Cortex of kidney (tissue), 1 donor: ENCODE measurements at places on chromosomes 1 and 21.

DNA sequence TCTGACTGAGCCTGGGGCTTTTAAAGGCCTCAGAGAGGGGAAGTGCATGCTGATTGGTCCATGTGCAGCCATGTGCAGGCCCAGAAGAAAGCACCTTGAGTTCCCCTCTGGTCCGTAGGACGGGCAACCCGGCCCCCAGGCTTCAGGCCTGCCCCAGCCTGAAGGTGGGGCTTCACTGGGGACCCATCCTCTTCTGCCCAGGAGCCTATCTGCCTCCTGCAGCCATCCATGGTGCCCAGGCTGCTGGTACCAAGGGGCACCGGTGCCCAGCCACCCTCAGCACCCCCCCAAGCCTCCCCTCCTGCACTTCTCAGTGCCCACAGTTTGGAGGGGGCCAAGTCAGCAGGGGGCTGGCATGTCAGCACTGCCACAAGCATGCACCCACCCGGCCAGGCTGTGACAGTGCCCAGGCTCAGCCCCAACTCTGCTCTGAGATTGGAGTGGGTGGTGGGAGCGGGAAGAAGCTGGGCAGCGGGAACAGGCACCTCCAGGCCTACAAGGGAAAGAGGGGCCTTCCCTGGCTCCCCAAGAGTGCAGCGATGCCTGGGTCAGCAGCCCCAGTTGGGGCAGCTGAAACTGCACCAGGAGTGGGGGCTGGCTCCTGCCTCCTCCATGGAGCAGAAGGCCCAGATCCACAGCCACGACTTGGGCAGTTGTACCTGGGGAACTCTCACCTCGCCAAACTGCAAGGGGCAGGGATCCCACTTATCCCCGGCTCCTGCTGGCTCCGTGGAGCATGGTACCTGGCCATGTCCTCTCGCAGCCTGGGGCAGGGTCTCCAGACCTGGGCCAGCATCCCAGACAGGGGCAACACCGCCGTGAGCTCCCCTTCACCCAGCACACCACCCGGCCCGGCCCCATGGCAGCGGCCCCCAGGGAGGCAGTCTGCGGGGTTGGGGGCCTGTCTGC is 11.7 kb downstream of the COL6A2 start:
- no peak for DNase-seq

DNA sequence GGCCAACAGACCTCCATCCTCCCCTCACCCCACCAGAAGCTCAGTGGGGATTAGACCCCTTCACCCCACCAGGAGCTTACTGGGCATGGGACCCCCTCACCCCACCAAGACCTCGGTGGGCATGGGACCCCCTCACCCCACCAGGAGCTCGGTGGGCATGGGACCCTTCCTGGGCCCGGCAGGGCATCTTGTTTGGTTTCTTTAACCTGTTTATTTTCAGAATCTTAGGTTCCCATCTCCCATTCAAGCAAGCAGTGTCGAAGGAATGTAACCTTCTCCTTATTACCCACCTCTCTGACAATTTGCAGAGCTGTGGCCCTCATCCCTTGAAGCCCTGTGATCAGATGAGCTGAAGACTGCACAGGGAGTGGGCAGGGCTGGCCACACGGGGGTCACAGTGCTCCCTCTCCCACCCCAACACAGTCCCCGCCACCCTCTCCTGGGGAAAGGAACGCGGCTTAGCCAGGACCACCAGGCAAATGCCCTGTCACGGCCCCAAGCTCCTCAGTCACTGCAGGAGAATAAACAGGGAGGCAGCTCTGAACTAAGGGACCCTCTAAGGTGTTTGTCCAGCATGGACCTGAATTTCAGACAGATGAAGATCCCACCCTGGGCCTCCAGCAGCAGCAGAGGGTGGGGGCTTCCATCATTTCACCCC is 330.0 kb downstream of the NPHP4 start:
- no peak for DNase-seq

DNA sequence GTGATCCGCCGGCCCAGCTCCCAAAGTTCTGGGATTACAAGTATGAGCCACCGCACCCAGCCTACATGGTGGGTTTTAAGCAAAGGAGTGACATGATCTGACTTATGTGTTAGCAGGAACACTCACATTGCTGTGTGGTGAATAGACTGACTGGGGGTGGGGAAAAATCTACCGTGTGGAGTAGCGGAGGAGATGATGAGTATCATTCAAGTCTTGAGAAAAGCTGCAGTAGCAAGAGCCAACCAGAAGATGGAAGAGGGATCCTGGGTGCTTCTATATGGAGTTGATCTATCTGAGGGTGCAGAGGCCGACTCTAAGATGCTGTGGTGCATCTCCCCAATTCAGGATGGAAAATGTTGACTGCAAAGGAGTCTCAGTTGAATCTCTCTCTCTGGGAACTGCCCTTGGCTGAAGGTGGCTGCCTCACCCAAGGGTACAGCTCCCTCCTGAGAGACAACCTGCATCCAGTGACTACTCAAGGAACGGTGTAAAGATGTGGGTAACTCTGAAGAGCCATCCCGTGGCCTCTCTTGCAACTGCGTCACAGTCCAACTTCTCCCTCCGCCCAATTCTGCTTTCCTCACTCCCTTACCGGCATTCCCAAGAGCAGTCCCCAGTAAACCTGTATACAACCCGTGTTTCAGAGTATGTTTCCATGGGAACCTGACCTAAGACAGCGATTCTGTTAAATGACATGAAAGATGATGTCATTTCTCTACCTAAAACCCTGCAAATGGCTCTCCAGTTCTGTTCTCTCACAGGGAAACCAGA is 7.4 kb upstream of the B3GALNT2 start:
- no peak for DNase-seq

- no peak for DNase-seq
These were observed 14.3 kb upstream of the SLC5A9 start for GRCh38 chr1:48208251-48208650.

GRCh38 chr1:150302338-150302737 is 8.7 kb downstream of the MRPS21 start:
- no peak for DNase-seq
